Gastrocnemius medialis (tissue), 4 donors: ENCODE measurements at places on chromosomes 1 and 21. TPM values are rescaled to one million over a fixed set of nuclear protein-coding genes. Genes with fewer than 3 reads are reported as not detected.

The PTGS2 gene
- total RNA-seq, result 0.23 TPM

The XPR1 gene
- total RNA-seq, result 18.5 TPM

The PRUNE1 gene
- total RNA-seq, result 33.8 TPM

The SV2A gene
- 0.56 TPM for total RNA-seq

The ETNK2 gene
- total RNA-seq, result 3.1 TPM

The CFHR1 gene
- 1.6 TPM for total RNA-seq
